Gastrocnemius medialis (tissue), 4 donors: ENCODE measurements at places on chromosomes 4 and X. TPM values are rescaled to one million over a fixed set of nuclear protein-coding genes. Genes with fewer than 3 reads are reported as not detected.

Gene GPR34
- total RNA-seq, result 1.0 TPM

Gene GLA
- total RNA-seq, result 13.5 TPM

- no peak for DNase-seq
Observed at GRCh38 chrX:42020225-42020624, 96.9 kb upstream of the CASK start.

- no peak for DNase-seq
Observed at GRCh38 chr4:98652996-98653395, 5.4 kb downstream of the TSPAN5 start.

- DNase-seq, result no peak
Observed at GRCh38 chrX:24426340-24426913, 38.7 kb upstream of the PDK3 start.

- no peak for DNase-seq
Observed at GRCh38 chrX:95059909-95060308, 1385.9 kb downstream of the FAM133A start.

DNA sequence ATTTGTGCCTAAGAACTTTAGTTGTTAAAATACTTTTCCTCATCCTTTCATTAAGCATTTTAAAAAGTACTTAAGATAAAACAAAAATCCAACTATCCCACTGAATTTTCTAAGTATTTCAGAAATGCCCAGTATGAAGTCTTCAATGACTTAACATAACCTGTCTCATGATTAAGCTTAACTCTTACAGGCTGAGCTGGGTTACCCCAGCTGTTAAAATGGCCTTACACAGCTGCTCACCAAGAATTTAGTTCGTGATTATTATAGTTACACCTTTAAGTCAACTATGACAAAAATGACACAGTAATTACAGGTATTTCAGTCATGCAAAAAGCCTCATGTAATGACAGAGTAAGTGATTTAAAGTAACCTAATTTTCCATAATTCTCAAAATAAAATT, 145.7 kb downstream of the FBXW7 start:
- no peak for DNase-seq

- DNase-seq, result no peak
Observed at GRCh38 chr4:138045036-138045435, 197.1 kb downstream of the SLC7A11 start.
